Cardiac muscle cell (in vitro differentiated cells and primary cell): ENCODE measurements at places on chromosomes 16 and 17. TPM values are rescaled to one million over a fixed set of nuclear protein-coding genes. Genes with fewer than 3 reads are reported as not detected.

- H3K4me1 ChIP-seq = peaks cover 21% of the 10 kb centered on the region
- H3K4me3 ChIP-seq = peak overlapping the region; percentile 95
- peak; percentile 28 for DNase-seq
Measured at GRCh38 chr17:17042851-17043460, 699 bp downstream of the MPRIP start.

DNA sequence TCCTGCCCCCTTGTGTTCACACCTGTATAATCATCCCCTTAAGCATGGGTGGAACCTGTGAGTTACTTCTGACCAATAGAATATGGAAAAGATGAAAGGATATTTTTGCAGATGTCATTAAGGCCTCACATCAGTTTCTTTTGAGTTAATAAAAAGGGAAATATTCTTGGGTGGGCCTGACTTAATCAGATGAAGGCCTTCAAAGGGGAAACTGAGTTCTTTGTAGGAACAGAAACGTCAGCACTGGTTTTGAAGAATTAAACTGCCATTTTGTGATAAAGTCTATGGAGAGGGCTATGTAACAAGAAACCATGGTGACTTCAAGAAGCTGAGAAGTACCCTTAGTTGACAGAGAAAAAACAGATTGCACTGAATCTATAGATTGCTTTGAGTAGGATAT lies 168.7 kb upstream of the CNTNAP4 start:
- H3K36me3 ChIP-seq = no peaks in the 10 kb centered on the region
- no peaks in the 10 kb centered on the region for H3K4me1 ChIP-seq

DNA sequence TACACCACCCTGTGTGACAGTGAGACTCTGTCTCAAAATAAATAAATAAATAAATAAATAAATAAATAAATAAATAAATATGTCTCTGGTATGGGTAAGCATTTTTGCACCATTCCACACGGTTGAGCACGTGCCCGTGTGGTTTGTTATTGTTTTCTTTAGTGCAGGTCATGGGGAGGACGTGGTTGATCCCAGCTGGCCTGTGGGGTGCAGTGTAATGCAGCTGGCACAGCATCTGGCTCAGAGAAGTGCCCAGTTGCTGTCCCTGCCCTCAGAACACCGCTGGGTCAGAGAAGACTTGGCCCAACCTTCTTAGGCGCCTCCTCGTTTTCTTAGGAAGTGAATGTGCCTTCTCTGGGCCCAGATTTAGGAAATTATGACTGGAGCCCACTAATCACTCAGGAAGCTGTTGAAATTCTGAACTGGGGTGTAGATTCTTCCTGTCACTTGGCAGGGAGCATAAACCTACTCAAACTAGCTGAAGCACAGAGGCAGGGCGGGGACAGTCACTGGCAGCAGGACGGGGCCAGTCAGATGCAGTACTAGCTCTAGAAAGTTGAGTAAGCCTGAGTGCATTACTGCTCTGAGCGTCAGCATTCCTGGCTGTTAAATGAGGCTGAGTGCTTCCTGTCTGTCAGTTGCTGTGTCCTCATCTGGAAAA lies 85.9 kb downstream of the SNX29 start:
- H3K27me3 ChIP-seq = no peaks in the 10 kb centered on the region
- DNase-seq = peak; percentile 88
- peaks cover 8% of the 10 kb centered on the region for H3K4me1 ChIP-seq
- H3K36me3 ChIP-seq = no peaks in the 10 kb centered on the region
- no peak overlapping the region for H3K27ac ChIP-seq

PTGES3L gene
- 42.8 and 50.8 TPM in 2 replicates for total RNA-seq
